Spinal cord (tissue), 10 donors: ENCODE measurements at places on chromosomes 3 and 15.

GRCh38 chr3:94167796-94168195 is 104.9 kb downstream of the NSUN3 start:
- no peaks in the 10 kb centered on the region for H3K36me3 ChIP-seq
- no peak overlapping the region for H3K4me3 ChIP-seq
- peak; percentile 72 for DNase-seq
- H3K27ac ChIP-seq: no peak overlapping the region

DNA sequence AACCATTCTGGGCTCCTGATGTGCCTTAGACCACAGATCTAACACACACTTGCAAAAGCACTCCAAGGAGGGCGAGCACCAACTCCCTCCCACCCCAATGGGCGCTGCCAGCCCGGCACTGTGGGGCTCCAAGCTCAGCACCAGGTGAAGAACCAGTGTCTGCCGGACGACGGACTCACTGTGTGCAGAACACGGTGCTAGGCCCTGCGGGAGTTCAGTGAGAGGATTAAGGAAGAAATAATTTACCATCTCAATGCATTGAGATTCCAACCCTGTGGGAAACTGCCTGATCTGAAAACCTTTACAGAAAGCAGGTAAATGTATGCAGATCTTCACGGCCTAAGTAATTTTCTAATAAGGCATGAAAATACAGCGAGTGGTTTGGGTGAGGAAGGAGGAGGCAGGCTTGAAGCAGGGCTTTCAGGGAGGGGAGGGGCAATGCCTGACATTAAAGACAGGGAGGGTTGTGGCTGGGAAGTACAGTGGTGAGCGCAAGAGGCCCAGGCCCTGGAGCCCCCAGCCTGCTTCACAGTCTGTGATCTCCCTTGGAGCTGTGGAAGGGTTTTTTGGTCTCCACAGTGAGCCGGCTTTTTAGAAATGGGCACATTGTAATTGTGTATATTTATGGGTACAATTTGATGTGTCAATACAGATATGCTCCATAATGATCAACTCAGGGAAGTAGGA is 35.6 kb upstream of the CHRNB4 start:
- no peak for DNase-seq
- no peak overlapping the region for H3K27ac ChIP-seq
- H3K4me3 ChIP-seq: no peak overlapping the region
- H3K4me1 ChIP-seq: peaks cover 32% of the 10 kb centered on the region
- no peaks in the 10 kb centered on the region for H3K36me3 ChIP-seq
- H3K27me3 ChIP-seq: no peaks in the 10 kb centered on the region

DNA sequence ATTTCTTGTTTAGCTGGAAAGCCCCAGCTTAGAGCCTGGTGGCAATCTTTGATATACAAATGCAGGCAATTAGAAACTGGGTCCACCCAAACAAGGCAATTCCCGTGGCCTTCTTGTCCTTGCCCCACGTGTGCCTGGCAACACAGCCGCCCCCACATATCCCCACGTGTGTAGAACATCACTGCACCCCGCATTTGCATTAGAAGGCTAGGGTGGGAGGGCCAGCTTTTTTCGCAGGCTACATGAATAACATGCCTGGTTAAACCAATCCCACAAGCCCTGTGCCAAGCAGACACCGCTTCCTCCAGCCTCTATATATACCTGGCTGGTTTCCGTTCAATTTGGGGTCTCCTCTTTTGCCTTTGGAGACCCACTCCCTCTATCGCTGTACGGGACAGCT is 250.2 kb downstream of the ZNF385D start:
- H3K36me3 ChIP-seq: no peaks in the 10 kb centered on the region
- H3K27ac ChIP-seq: no peak overlapping the region
- no peak for DNase-seq

GRCh38 chr15:89999676-90000185 is 1.4 kb upstream of the ZNF710 start:
- H3K27me3 ChIP-seq: no peaks in the 10 kb centered on the region
- H3K4me3 ChIP-seq: peak overlapping the region; percentile 48
- H3K36me3 ChIP-seq: peaks cover 3% of the 10 kb centered on the region
- peaks cover 40% of the 10 kb centered on the region for H3K4me1 ChIP-seq
- peak; percentile 76 for DNase-seq

GRCh38 chr3:4680227-4680691 is 187.1 kb downstream of the ITPR1 start:
- no peaks in the 10 kb centered on the region for H3K36me3 ChIP-seq
- no peaks in the 10 kb centered on the region for H3K27me3 ChIP-seq
- H3K4me1 ChIP-seq: no peaks in the 10 kb centered on the region
- H3K27ac ChIP-seq: no peak overlapping the region
- H3K4me3 ChIP-seq: no peak overlapping the region
- no peak for DNase-seq

DNA sequence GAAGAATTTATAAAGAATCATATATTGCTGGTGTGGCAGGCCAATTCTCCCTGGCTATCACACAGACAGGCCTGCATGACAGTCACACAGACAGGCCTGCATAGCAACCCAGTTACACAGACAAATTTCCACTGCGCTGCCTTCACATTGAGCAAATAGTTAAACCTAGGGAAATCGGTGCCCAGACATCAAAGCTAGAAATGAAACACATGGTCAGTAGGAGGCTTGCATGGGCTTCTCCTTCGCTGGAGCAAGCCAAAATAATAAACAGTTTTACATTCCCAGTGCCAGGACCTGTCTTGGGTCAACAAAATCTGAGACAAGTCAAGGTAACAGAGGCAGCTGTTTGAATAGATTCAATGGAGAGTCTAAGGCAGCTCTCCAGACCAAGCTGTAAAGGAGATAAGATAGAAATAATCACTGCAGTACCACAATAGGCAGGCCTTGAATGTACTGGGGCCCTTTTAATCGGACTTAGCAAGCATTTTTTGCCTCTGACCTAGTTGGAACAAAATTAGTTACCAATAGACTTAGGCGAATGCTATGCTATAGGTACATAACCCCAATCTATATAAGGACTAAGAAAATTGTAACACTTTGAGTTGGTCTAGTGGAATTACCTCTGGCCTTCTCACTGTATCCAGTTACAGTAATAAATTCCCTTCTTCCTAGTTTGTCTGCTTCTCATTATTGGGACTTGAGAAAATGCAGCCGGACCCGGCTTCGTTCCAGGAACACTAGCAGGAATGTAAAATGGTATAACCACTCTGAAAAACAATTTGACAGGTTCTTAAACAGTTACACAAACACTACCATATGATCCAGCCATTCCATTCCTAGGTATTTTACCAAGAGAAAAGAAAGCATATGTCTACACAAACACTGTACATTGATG is 274.7 kb upstream of the UBE2E2 start:
- H3K27me3 ChIP-seq: no peaks in the 10 kb centered on the region
- H3K4me3 ChIP-seq: no peak overlapping the region
- no peaks in the 10 kb centered on the region for H3K4me1 ChIP-seq
- peak overlapping the region; percentile 15 for H3K27ac ChIP-seq

- no peak for DNase-seq
- H3K4me3 ChIP-seq: no peak overlapping the region
- H3K27me3 ChIP-seq: no peaks in the 10 kb centered on the region
- H3K4me1 ChIP-seq: no peaks in the 10 kb centered on the region
- H3K36me3 ChIP-seq: no peaks in the 10 kb centered on the region
These were observed 62.0 kb downstream of the PLD1 start for GRCh38 chr3:171748064-171748924.

DNA sequence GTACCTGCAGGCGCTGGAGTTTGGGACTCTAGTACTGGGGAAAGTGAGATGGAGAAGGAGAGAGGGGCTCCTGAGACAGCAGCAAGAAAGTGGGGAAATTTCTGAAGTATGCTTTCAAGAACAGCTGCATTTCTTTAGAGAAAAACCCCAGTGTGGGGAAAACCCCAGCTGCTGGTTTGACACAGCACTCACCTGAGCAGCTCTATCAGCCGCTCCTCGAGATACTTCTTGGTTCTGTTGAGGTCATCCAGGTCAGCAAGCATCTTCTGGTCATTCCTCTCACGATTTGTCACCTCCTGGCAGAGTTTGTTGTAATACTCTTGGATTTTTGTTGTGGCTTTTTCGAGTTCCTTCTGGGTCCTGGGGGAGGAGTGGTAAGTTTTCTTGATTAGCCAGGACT is 18.8 kb downstream of the CXCR6 start:
- H3K4me3 ChIP-seq: no peak overlapping the region
- H3K4me1 ChIP-seq: peaks cover 20% of the 10 kb centered on the region
- H3K27me3 ChIP-seq: no peaks in the 10 kb centered on the region
- no peak for DNase-seq
- no peak overlapping the region for H3K27ac ChIP-seq

DNA sequence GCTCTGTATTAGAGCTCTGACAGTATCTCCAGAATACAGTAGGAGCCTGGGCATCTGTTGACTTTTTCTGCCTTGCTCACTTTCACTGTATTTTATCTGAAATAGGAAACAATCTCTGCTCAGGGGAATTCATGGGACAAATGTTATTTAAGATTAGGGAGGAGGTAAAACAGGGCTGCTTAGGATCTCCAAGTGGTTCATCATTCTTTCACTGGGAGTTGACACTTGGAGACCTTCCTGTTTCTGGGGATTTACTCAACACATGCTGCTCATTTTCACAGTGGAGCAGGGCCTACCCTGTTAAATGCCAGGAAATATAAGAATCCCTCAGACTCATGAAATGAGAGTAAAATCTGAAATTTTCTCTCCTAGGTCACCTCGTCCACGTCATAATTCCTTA is 185.5 kb downstream of the GAP43 start:
- DNase-seq: no peak
- H3K27ac ChIP-seq: no peak overlapping the region
- H3K4me3 ChIP-seq: no peak overlapping the region
- H3K4me1 ChIP-seq: no peaks in the 10 kb centered on the region

DNA sequence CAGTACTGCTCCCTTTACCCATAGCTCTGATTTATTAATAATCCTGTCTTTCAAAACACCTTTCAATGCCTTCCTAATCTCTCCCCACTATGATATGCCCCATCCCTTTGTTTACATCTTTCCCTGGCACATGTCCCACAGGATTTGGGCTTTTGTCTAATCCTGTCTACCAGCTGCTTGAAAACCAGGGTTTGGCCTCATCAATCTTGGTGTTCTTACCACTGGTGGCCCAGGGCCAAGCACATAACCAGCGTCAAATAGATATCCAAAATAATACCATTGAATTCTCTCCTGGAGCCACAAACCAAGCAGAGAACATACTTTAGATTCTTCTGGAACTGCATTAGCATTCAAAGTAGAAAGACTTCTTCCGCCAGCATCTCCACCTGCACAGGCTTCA is 104.8 kb upstream of the PPP2R3A start:
- H3K4me3 ChIP-seq: no peak overlapping the region
- H3K4me1 ChIP-seq: no peaks in the 10 kb centered on the region
- H3K27me3 ChIP-seq: no peaks in the 10 kb centered on the region
- DNase-seq: no peak
- no peak overlapping the region for H3K27ac ChIP-seq

DNA sequence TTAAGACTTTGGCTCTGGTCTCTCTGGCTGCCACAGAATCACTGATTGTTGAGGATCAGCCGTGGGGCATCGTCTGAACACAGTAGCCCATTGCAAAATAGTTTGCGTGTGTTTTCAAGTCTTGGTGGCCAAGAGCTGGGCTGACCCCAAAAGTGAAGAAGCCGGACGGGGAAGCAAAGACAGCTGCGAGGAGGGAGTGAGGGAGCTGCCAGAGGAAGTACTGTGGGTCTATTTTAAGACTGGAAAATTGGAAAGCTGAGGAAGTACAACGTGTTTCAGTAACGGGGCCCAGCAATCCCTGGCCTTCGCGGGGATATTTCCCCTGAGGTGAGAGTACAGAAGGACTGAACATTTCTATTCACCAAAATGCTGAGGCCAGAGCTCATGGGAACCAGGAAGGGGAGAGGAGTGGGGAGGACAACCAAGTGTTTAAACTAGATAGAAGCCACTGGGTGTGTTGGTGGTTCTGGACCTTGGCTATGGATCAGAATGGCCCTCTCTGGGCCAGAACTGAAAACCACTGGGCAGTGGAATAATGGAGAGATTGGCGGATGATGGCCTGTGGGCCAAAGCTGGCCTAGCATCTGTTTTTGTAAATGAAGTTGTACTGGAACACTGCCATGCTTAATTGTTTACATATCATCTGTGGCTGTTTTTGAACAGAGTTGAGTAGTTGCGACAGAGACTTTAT is 34.1 kb upstream of the LIMD1 start:
- no peak for DNase-seq
- H3K4me1 ChIP-seq: peaks cover 14% of the 10 kb centered on the region
- H3K27me3 ChIP-seq: no peaks in the 10 kb centered on the region
- no peak overlapping the region for H3K4me3 ChIP-seq

- H3K27me3 ChIP-seq: no peaks in the 10 kb centered on the region
- no peak for DNase-seq
- no peak overlapping the region for H3K4me3 ChIP-seq
- no peaks in the 10 kb centered on the region for H3K4me1 ChIP-seq
- no peak overlapping the region for H3K27ac ChIP-seq
These were observed 229.8 kb upstream of the PLSCR5 start for GRCh38 chr3:146834917-146835316.

DNA sequence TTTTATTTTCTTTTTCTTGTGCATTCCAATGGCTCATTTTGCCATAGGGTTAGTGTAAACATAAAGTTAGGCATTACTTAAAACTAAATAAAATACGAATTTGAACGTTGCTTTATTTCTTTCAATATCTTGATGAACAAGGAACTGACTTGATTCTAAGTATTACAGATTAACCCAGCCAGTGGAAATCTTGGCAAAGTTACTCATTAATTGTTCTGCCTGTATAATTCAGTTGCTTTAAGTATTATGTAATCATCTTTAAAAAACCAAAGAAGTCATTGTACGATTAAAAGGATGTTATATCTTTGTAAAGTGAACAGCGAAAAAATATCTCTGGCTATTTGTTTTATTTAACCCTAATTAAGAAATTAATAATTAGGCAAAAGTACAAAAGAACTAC is 737.9 kb upstream of the BCHE start:
- DNase-seq: no peak
- no peak overlapping the region for H3K27ac ChIP-seq
- no peaks in the 10 kb centered on the region for H3K4me1 ChIP-seq
- no peaks in the 10 kb centered on the region for H3K27me3 ChIP-seq
- H3K36me3 ChIP-seq: no peaks in the 10 kb centered on the region

DNA sequence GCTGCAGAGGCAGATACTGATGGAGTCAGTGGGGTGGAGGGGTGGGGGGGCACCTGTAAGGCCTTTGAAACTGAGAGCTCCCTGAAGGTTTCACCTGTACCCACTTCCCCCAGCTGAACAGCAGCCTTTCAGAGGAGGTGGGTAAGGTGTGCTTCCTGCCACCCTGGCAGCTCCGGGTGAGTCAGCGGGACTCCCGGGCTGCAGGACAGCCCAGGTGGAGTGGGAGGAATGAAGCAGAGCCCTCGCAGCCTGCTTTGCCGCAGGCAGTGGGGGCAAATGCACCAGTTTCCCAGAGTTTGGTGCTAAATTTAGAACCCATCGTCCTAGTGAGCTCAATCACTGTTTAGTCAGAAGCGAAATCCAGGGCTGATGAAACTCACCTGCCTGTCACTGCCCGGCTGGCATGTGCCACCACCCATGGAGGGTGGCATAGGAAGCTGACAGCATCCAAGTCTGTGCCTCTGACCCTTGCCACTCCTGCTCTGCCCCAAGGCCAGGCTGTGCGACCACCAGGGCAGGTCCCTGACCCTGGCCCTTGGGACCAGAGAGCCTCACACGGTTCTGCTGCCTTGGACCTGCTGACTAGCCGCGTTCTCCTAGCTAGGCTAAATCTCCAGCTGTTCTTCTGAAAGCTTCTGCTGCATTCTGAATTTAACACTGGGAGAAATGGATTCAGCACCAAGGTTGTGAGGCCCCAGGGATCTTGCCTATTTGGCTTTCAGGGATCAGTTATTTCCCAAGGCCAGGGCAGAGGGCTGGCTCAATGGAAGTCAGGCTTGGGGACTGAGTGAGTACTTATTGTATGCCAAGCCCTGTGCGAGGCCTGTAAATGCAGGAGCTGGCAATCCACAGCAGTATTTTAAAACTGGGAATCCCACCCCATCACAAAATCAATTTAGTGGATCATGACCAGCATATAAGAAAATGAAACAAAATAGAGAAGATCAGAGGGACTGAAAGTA is 67.3 kb upstream of the RASGRF1 start:
- H3K36me3 ChIP-seq: no peaks in the 10 kb centered on the region
- DNase-seq: no peak
- H3K27ac ChIP-seq: no peak overlapping the region
